ENCODE measurements at places on chromosomes 3 and 15. TPM values are rescaled to one million over a fixed set of nuclear protein-coding genes. Genes with fewer than 3 reads are reported as not detected.

The MAP6D1 gene
- 1.8 TPM for polyA plus RNA-seq

The FEM1B gene
- polyA plus RNA-seq, result 15.6 TPM

The CIDEC gene
- 128 TPM for polyA plus RNA-seq

The SLC24A5 gene
- polyA plus RNA-seq, result not detected

The GOLGA6L4 gene
- 2.5 TPM for polyA plus RNA-seq

The C3orf70 gene
- 1.6 TPM for polyA plus RNA-seq

The POC1A gene
- polyA plus RNA-seq, result 2.6 TPM
